ENCODE measurements at places on chromosomes 2 and 18.

GRCh38 chr2:233940376-233941276, 23.5 kb downstream of the TRPM8 start:
- no peak for DNase-seq

- no peak for DNase-seq
These were observed 31.1 kb upstream of the INHBB start for GRCh38 chr2:120314690-120315366.

DNA sequence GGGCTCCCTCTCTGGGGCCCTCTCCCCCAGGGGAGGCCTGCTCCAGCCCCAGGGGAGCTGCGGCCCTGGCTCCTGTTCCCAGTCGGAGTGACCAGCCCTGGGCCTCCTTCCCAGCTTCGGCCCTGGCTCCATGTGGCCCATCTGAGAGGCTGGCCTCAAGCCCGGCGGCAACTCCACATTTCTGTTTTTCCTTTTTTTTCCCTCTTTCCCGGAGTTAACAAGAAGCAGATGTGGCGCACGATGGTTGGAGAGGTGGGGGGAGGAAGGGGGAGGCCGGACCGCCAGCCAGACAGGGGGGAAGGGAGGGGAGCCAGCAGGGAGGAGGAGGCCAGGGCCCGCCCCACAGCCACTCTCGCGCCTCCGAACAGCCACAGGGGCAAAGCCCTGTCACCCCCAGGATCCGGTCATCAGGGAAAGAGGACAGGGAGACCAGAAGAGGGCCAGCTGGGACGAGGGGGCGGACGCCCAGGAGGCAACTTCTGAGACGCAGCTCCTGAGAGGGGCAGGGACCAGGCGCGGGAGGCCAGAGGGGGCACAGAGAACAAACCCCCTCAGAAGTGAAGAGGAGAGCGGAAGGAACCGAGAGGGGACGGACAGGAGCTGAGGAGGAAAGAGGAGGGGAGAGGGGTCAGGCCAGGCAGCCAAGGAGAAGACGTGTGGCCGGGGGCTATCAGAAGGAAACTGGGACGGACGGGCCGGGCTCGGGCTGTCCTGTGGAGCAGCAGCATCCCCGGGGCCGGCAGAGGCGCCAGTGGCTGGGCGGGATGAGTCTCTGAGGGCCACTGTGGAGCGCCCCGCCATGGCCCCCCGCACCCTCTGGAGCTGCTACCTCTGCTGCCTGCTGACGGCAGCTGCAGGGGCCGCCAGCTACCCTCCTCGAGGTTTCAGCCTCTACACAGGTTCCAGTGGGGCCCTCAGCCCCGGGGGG, at the start of gene EMILIN1:
EMILIN1 (plus strand) TSS at position 349 of the 928 bp plus-strand sequence; CDS start at position 800, 451 bp downstream.
- DNase-seq: no peak

DNA sequence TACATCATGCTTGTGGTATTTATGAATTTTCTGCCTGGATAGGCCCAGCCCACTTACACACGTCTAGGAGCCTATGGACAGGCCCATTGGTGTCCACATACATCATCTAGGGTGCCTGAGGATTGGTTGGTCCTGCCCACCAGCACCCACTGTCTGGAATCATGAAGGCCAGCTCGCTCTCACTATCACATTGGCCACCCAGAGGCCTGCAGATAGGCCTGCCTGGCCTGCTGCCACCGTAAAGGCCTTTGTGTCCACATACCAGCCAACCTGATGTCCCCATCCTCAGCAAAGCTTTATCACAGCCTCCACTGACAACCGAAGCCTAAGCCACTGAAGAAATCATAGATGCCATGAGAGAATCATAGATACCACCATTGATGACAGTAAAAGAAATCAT, 40.2 kb downstream of the METTL21A start:
- DNase-seq: no peak

DNA sequence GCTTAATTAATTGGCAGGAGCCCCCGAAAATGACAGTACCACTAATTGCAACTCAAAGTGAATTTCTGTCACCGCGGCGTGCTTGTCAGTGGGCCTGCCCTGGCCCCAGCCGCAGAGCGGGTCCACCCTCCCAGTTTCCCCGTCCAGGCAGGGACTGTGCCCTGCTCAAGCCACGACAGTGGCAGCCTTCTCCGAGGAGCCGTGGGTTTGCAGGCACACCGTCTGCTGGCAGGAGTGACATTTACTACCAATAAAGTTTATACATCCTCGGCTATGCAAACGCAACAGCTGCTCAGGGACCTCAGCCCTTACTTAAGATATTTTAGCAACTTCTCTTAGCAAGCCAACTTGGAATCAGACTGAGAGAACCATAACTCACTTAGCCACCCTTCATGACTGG, 112.7 kb downstream of the GBX2 start:
- no peak for DNase-seq

DNA sequence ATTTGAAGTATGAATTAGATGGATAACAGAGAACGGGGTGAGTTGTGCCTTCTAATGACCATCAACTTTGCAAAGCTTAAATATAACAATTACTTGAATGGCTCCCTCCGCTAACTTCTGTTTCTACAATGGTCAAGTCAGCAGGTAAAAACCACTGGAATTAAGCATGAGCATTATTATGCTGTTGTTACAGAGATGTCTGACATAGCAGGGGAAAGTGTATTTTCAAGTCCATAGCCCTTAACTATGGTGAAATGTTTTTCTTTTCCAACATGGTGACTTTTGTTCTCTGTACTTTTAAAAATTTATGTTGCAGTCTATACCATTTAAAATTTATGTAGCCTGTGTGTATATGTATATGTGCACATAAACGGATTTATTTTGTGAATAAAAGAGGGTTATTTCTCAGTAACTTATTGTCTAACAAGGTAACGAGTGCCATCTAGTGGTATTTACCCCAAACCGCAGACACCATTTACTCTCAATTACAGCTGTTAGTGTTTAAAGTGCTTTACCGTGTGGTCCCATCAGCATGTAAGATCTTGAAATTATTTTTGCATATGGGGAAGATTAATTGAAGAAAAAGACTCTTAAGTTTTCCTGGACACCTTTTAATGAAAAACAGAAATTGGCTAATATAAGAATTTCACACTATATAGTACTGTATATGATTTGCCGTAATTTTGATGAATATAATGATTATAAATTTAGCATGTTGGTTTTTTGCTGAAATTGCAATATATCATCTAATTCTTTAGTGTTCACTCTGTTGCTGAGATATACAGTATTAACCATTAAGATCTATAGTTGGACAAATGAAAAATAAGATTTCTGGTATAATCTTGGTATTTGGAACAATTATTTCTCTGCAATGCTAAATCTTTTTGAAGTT, 78.2 kb downstream of the UBE2E3 start:
- DNase-seq: peak; percentile 41

- no peak for DNase-seq
These were observed 41.9 kb upstream of the RAPGEF4 start for GRCh38 chr2:172693529-172694455.

- DNase-seq: no peak
These were observed 113.6 kb downstream of the LAMA1 start for GRCh38 chr18:7004009-7004408.

DNA sequence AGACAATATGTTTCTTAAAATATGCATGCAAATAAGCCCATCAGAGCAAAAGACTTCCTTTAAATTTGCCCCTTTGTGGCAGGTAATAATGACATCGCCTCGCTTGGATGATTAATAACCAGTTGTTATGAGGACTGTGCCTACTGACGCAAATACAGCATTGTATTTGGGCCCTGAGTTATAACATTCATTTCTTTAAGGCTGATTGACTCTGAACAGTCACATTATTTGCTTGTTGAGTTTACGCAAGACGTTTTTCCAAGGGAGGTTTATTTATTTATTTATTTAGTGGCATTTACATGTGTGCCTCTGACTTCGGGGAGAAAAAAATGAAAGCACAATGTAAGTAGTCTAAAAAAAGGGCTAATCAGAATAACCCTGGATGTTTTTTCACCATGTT, 88.3 kb downstream of the SLC8A1 start:
- DNase-seq: no peak

DNA sequence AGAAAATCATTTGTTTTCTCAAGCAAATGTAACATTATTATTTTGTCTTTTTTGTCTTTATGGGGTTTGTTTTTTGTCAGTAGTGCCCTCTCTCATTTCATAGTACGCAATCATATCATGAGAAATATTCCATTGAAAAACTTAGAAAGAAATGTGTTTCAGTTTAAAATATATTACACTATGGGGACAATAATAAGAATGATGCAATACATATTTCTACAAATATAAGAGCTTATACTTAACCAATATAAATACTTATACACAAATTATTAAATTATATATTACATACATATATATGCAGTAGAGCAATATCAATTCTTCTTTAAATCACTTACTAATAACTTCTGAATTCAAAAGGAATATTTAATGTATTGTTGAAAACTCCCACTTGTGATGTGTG, 13.7 kb downstream of the LRRTM4 start:
- no peak for DNase-seq

GRCh38 chr2:229931241-229931640, 8.9 kb downstream of the FBXO36 start:
- no peak for DNase-seq

GRCh38 chr2:238305092-238305862, 15.0 kb upstream of the TRAF3IP1 start:
- no peak for DNase-seq

DNA sequence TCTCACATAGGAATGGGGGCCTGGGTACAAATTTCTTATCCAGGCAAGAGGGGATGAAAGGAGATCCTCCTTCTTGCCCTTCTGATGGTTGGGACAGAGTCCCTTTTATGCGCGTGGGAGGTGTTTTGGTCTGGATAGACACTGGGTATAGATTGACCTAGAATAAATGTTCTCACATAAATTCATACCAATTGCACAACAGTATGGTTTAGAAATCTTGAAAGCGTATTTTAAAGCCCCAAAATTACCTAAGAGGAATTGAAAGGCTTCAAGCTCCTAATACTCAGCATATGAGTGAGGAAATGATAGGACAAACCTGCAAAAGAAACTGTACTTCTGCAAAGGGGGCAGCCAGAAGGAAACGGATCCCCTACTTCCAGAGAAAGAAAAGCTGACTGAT, 2.6 kb upstream of the BCL2 start:
- DNase-seq: no peak

DNA sequence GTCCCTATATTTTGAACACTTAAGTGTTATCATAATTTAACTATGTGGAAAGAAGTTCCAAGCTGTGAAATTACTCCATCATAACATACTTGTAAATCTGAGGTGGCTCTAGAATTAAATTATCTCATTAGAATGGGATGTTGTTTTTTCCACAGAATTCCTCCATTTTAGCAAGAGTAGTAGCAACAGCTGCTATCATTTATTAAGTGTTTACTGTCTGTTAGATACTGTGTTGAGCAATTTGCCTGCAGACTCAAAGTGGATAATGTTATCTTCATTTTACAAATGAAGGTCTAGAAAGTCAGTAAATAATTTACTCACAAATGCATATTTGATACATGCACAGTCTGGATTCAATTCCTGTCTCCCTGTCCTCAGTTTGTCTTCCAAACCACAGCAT, 504.8 kb upstream of the NRP2 start:
- DNase-seq: no peak

GRCh38 chr2:239289545-239289944, 111.3 kb downstream of the HDAC4 start:
- DNase-seq: peak; percentile 36

- no peak for DNase-seq
These were observed 1.5 kb downstream of the OSBPL1A start for GRCh38 chr18:24396082-24396633.

- no peak for DNase-seq
These were observed 499 bp downstream of the COBLL1 start for GRCh38 chr2:164840930-164841718.

GRCh38 chr2:221568299-221568698, 3.8 kb downstream of the EPHA4 start:
- DNase-seq: no peak

GRCh38 chr18:68713796-68714195, 1.1 kb downstream of the TMX3 start:
- DNase-seq: no peak

- DNase-seq: no peak
These were observed 89.6 kb downstream of the GBX2 start for GRCh38 chr2:236078297-236079255.

DNA sequence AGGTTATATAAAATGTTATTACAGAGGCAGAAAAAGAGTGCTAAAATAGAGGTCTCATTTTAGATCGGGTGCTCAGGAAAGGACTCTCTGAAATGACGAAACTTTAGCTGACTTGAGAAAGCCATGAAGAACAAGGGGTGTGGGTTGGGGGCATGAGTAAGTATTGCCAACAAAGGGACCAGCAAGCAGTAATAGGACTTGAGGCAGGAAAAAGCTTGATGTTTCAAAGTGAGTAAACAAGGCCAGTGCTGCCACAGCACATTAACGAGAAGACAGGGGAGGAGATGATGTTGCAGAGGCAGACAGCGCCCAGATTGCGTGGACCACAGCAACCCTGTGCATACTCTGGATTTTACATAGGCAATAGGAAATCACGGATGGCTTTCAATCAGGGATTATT, 318.8 kb downstream of the ZEB2 start:
- DNase-seq: no peak

DNA sequence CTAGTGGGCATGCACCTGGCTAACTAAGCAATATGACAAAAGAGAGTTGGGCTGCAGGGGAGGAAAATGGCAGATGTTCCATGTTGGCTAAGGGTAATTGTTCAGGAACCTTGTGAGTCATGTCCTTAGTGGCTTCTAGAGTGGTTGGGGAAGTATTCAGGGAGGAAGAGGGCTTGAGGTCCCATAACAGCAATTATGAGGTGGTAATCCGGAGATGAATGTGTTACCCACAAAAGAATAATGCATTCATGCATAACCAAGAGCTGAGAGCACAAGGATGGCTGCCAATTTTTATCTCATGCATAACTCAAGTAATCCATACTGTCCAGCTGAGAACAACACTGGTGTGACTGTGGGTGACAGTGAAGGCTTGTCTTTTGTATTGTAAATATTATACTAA, 42.9 kb downstream of the TMEFF2 start:
- DNase-seq: no peak

DNA sequence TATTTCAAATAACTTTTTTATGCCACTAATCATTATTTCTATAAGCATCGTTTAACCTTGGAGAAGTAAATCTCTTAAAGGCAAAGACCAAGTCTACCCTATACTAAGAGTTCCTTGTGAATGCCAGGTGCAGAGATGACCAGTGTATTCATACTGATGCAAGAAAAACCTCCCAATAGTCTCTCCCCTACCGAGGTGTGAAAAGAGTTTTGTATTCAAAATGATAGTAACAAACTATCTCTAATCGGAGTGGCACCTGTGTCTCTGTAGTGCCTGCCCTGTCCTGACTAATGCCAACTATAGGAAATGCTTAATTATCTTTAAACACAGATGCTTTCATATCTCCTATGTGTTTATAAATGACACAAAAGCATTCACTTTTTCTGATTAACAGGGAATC, 798.5 kb downstream of the TRIB2 start:
- no peak for DNase-seq

GRCh38 chr18:49378458-49378857, 82.0 kb downstream of the DYM start:
- no peak for DNase-seq

DNA sequence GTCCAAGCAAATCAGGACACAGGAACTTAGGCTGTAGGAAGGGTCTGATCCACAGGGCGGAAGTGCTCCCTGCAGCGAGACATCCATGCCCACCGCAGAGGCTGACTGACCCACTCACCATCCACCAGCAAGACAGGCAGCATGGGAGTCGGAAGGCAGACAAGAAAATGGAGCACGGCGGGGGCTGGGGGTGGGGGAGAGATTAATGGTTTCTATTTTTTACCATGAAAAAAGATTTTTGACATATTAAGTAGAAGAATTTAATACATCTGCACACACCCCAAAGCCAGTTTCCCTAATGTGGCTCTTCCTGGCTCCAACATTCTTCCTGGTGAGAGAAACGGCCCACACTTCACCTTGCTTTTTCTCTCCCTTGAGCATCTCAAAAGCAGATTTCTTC, 55.1 kb upstream of the ST8SIA3 start:
- DNase-seq: no peak

- no peak for DNase-seq
These were observed 187.7 kb downstream of the HDAC4 start for GRCh38 chr2:239212929-239213642.
